ENCODE measurements at places on chromosomes 3 and 15.

DNA sequence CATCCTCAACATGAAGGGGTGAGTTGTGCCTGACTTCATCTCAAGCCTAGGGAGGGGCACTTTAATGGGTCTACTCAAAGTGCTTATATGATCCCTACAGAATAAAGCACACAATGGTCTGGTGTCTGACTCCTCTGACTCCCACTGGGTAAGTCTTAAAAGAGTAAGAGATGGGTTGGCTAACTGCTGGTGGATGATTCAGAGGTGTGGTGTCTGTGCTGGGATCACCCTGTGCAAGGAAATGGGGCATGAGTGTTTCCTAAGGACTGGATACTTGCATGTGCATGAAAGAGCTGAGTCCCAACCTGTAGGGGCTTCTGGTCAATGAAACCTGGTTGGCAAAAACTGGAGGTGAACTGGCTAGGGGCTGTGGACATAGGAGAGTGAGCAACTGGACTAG, 158.8 kb downstream of the IL20RB start:
- DNase-seq = no peak

- peak; percentile 56 for DNase-seq
Measured at GRCh38 chr3:58234516-58234931, 3.1 kb upstream of the ABHD6 start.

GRCh38 chr3:167876620-167877281, 141.2 kb downstream of the SERPINI1 start:
- peak; percentile 15 for DNase-seq

DNA sequence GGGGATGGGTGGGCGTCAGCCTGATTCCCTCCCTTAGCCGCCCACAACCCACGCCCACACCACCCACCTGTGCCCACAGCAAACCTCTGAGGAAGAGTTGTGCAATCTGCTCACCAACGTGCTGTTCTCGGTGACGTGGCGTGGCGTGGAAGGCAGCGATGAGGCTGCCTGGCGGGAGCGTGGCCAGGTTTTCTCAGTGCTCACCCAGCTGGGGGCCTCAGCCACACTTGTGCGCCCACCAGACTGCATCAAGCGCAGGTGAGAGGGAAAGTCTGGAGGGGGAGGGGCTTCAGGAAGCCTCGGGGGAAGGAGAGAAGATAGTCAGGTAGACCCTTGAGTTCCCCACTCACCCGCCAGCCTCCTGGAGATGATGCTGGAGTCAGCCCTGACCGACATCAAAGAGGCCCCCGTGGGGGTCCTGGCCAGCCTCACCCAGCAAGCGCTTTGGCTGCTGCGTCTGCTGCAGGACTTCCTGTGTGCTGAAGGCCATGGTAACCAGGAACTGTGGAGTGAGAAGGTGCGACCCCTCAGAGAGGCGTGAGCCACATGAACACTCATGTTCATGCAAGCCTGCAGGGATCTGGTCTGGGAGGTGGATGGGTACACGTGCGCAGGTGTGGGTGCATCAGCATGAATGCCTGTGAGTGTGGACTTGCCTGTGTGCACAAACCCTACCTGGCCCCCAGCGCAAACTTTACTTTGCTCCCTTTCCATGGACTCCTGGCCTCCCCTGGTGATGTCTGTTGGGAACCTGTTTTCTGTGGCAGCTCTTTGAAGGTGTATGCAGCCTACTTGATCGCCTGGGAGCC, 21.7 kb downstream of the NBEAL2 start:
- no peak for DNase-seq

DNA sequence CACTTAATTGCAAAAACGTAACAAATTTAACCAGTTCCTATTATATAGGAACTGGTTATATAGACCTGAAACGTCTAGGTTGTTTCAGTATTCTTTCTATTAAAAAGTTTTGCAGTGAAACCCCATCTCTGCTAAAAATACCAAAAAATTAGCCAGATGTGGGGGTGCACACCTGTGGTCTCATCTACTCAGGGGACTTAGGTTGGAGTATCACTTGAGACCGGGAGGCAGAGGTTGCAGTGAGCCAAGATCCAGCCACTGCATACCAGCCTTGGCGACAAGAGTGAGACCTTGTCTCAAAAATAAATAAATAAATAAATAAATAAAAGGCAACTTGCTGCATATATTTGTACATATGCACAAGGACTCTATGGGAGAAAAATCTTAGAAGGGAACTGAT, 387.0 kb downstream of the TUSC7 start:
- no peak for DNase-seq

- no peak for DNase-seq
Measured at GRCh38 chr3:70312336-70312735, at the start of gene MDFIC2. Gene MDFIC2, minus strand, starts transcription at chr3:70312638. Its CDS starts 665 bp downstream, at chr3:70311973.

GRCh38 chr15:62087671-62088352, 21.0 kb downstream of the C2CD4A start:
- peak; percentile 25 for DNase-seq

- DNase-seq = no peak
Measured at GRCh38 chr15:93235269-93235668, 146.3 kb upstream of the RGMA start.

DNA sequence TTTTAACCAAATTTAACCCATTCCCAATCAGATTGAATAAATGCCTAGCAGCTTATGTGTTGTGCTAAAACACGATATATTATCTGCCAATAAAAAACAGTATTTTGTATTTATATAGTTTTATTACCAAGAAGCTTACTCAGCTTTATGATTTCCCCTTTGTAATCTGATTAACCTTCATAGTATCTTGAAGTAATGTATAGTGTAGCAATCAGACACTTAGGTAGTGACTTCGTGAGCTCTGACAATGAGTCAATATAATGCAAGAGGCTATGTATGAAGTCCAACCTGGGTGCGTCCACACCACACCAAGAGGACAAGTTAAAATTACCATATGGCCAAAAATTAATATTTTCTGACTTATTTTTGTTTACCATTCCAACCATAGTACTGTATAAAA, 2.1 kb upstream of the CNBP start:
- no peak for DNase-seq

- DNase-seq = no peak
Measured at GRCh38 chr3:21795152-21795837, 44.3 kb upstream of the ZNF385D start.

DNA sequence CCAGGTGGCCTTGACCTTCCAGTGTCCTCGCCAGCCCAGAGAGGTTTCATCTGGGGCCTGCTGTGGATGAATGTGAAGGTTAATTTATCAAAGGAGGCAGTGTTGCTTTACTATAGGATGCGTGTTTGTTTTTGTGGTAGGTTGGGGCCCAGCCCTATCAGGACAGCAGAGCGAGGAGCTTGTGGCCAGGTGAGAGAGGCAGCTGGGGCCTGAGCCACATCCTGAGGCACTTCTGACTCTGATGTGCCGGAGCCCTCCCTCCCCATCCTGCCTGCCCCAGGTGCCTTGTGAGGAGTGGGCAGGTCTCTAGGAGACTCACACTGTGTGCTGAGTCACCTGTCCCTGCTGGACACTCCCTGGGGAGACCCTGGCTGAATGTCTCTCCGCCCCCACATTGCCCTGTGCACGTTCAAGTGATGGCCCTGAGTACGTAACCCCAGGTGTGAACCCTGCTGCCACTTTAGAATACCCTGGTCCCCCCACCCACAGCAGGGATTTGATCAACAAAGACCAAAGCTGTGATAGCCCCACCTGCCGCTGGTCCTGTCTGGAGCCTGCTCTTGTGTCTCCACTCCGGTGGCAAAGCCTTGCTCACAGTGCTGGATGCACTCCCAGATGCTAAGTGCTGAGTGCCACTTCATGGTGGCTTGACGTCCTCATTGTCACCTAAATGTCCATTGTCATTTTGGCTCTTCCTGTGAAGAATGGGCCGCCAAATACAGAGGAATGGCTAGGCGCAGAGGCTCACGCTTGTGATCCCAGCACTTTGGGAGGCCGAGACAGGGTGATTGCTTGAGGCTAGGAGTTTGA, 16.0 kb downstream of the FBLN2 start:
- no peak for DNase-seq

DNA sequence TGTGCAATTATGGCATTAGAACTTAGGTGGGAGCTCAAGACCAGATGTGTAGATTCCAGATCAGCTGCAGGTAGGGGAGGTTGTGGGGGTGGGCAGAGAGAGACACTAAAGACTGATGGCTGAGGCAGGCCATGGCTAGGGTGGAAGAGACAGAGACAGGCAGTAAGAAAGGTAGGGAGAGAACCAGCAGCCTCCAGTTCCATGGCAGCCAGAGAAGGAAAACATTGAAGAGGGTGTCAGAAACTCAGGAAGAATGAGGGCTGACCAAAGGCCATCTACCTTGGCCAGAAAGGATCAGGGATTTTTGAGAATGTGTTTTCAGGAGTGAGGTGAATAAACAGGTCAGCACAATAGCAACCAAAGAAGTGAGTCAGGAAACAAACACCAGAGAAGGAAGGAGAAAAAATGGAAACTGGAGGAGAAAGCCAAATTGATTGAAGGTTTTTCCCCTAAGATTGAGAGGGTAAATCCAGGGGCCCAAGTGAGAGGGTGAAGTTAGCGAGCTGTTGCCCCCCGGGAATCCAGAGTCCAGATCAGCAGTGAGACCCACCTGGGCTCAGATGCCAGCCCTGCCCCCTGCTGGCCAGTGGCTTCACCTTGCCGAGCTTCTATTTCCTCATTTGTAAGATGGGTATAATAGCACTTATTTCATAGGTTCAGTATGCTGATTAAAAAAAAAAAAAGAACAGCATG, 41.0 kb downstream of the ABHD2 start:
- DNase-seq = peak; percentile 51

DNA sequence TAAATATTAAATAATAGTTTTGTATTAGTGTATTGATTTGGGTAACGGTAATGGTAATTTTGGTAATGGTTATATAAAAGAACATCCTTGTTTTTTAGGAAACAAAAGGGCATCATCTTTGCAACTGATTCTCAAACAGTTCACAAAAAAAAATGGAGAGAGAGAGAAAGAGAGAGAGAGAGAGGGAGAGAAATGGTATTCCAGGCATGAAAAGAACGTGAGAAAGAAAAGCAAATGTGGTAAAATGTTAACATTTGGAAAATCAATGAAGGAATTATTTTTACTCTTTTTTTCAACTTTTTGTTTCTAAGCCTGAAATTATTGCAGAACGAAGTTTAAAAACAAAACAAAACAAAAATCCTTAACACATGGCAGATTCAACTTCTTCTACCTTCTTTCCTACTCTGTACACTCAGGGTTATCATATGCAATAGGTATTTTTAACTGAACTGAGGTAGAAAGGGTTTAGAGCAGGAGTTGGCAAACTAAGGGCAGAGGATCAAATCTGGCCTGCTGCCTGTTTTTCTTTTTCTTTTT, 2.2 kb upstream of the GLB1 start:
- DNase-seq = no peak

DNA sequence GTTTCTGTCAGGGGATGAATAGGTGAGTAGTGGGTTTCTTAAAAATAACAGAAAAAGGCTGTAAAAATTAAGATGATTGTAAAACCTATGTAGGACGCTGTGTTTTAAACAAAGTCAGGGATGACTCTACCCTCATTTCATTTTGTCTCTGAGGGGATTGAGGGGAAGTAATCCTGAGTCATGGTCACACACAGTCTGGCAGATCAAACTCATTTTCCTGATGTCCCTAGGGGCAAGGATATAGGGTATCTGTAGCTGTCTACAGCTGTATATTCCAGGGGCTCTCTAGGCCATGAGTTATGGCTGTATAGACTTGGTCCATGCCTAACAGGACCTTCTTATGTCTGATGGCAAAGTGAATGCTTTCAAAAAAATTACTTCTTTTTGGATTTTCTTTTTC, 421.1 kb downstream of the PDCD6IP start:
- DNase-seq = no peak

DNA sequence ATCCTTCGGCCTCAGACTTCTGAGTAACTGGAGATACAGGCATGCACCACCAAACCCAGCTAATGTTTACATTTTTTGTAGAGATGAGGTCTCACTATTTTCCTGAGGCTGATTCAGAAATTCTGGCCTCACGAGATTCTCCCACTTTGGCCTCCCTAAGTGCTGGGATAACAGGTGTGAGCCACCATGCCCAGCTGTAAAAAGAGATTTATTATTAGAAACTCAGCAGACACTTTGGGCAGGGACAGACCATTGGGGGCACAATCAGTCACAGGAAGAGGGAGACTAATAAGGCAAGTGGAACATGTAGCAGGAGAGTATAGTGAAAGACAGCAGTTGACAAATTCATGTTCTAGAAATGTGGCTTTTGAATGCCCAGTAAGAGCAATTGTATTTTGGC, 249.2 kb downstream of the CBLB start:
- no peak for DNase-seq

- no peak for DNase-seq
Measured at GRCh38 chr3:186971578-186971977, 41.3 kb downstream of the ST6GAL1 start.

DNA sequence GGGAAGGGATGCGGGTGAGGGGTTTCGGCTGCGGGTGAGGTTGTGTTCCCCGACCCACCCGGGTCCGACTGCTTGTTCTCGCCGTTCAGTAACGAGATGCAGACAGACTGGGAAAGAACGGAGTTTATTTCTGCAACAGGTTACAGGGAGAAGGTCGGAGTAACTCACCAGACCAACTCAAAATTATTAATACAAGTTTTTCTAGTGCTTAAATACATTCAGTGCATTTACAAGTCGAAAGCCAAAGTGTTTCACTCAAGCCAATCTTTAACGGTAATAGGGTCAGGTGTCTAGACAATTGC, 492 bp upstream of the HIGD1A start:
- DNase-seq = no peak

DNA sequence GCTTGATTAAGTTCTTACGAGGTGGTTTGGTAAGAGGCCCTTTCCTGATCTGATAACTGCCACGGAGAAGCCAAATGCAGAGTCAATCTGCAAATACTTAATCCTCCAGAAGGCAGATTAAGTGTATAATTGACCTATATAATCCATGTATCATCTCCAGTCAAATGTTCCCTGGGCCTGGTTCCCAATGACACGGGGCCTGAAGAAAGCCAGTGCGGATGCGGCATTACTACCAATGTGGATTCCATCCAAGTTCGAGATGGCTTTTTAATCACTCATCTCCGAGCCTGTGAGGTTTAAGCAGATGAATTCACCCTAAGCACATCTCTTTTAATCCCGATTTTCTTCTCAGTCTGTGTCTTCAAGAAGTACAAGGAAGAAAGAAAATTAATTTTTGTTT, 60.0 kb upstream of the FEZF2 start:
- no peak for DNase-seq
